ENCODE measurements at places on chromosomes 1 and 21.

DNA sequence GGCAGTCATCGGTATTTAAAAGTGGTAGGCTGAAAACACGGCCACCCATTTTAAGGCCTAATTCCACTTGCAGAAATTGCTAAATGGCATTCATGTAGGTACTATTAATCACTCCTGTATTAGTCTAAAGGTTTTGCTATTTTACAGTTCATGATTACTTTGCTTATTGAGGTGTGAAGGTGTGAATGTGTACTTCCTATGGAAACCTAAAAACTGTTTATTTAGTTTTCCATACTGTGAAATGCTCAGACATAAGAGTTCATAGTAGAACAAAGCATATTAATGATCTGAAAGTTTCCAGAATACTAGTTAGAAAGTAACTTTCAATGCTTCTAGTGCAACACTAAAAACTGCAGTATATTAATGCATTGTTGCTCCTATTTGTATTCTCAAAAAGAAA lies 69.8 kb downstream of the ITGB3BP start:
- DNase-seq: no peak

GRCh38 chr21:42734323-42734971 lies 81.0 kb downstream of the PDE9A start:
- DNase-seq: no peak

- no peak for DNase-seq
Measured at GRCh38 chr21:33561373-33561772, 18.5 kb downstream of the SON start.

DNA sequence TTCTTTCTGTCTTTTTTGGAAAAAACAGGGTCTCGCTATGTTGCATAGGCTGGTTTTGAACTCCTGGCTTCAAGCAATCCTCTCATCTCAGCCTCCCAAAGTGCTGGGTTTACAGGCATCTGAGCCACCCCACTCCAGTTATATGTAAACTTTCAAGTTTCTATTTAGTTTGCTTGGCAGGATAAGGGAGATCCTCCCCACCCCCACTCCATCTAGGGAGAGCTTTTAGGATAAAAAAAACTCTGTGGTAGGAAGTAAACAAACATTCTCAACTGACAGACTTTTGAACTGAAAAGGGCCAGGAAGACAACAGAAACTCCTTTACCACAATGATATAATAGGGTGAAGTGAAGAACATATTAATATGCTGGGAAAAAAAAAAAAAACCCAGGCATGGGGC lies 41.0 kb upstream of the ZNF326 start:
- DNase-seq: no peak

DNA sequence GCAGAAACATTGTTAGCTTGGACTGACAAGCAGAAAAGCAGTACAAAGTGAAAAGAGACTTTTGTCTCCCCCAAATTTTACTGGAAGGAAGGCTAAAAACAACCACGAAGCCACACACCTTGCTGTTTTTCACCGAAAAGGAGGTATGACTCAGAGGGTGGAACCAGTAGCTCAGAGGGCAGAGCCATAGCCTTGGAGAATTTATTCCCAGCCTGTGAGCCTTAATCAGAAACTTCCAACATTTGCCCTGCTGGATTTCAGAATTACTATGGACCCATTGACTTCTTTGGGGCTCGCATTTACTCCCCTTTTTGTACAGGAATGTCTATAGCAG lies 32.0 kb downstream of the RPS6KC1 start:
- no peak for DNase-seq

- no peak for DNase-seq
Measured at GRCh38 chr1:168281603-168282325, 1.1 kb downstream of the TBX19 start.

GRCh38 chr21:29080454-29080941 lies 7.0 kb upstream of the CCT8 start:
- peak; percentile 63 for DNase-seq

DNA sequence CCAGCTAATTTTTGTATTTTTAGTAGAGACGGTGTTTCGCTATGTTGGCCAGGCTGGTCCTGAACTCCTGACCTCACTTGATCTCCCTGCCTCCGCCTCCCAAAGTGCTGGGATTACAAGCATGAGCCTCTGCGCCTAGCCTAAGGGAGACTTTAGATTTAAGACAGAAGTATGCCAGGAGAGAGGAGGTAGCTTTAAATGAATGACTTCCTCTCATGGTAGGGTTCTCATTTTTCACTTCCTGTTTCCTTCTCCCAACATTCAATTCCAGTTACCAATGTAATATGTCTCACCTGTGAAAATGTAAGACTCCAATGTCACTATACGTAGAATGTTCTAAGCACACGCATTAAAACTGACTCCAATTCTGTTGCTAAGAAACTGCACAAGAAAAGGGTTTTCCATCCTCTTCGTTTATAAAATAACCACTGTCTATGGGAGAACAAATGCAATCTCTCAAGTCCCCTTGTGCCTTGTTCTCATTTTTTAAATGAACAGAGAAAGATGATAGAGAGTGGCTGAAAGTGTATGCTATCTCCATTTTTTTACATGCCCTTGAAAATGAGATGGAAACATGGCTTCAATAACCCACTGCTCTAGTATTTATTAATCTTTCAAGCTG lies 140.0 kb downstream of the SLC45A1 start:
- DNase-seq: peak; percentile 17

DNA sequence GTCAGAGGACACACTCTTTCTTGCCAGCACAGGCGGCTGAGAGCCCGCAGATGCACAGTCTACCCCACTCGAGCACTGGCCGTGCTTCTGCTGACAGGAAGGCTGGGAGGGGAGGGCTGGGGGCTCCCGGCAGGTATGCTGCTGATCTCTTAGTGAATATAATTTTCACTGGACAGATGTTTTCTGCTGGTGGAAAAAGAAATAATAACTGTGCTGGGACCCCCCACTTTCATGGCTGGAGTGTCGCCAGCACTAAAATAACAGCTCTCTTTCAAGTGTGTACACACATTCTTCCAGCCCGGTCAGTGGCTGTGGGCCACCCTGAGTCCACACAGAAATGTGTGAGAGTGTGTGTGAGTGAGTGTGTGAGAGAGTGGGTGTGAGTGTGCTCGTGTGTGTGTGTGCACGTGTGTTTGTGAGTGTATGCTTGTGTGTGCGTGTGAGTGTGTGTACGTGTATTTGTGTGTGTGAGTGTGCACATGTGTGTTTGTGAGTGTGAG lies 167.7 kb upstream of the USP24 start:
- DNase-seq: no peak

GRCh38 chr1:161988413-161988812 lies 35.3 kb downstream of the OLFML2B start:
- DNase-seq: peak; percentile 61

GRCh38 chr1:234871710-234872271 lies 256.8 kb downstream of the TOMM20 start:
- no peak for DNase-seq

DNA sequence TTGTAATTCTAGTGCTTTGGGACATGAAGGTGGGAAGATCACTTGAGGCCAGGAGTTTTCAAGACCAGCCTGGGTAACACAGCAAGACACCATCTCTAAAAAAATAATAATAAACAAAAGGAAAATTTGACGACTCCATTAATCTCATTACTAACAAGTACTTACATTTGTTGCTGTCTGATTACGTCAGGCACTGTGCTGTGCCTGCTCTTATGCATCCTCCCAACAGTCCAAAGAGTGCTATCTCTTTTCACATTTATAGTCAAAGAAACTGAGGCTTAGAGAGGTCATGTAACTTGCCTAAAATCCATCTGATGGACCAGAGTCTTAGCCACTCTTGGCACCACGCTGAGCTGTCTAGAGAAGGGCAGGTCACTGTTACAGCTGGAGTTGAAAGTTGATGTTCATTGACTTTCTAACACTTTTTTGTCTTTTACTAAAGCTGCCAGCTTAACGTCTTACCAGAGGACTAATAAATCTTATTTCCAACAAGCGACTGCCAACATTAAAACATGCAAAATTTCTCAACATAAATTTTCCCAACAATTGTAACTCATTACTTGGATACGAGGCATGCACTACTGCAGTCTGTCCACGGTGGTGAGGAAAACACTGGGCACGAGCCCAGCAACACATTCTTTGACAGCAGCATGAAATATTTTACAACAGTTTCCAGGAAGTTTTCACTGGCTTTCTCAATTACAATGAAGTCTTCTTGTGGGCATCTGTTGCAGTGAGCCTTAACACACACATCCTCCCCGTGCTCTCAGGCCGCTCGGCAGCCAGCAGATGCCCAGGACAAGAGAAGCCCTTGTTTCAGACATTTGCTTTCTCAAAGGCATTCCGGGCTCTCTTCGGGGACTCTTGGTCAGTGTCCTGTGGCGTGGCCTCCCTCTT lies 262.9 kb upstream of the PROX1 start:
- DNase-seq: no peak

GRCh38 chr1:88697503-88697902 lies 13.4 kb downstream of the PKN2 start:
- no peak for DNase-seq

DNA sequence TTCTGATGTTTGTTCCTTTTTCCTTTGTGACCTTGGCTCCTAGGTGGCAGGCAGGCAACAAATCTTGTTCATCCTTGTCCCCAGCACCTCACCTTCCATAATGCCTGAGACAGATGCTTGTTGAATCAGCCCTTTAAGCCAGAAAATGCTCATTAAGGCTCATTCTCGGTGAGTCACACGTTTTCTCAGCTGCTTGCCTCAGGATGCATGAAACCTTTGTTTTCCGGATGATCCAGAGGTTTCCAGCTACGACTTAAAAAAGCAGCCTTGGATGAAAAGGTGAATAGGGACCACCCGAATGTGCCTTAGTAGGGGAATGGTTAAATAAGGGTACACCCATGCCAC lies 4.6 kb upstream of the ATP13A2 start:
- DNase-seq: no peak

DNA sequence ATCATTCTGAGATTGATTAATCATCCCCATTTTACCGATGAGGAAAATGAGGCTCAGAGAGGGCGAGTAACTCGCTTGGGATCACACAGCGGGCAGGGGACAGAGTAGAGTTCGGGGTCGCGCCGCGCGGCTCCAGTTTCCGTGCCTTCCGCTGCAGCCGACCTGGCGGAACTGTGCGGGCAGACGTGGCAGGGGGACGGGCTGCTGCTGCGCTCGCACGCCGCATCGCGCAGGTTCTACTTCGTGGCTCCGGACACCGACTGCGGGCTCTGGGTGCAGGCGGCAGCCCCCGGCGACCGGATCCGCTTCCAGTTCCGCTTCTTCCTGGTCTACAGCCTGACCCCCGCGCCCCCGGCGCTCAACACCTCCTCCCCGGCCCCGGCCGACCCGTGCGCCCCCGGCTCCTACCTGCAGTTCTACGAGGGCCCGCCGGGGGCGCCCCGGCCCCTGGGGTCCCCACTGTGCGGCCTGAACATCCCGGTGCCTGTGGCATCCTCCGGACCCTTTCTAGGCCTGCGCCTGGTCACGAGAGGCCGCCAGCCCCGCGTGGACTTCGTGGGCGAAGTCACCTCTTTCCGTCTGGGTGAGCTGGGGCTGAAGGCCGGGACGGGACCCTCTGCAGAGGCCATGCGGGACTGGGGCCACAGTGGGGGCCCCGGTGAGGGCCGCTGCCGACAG lies 2.3 kb downstream of the LDLRAD2 start:
- DNase-seq: peak; percentile 32

DNA sequence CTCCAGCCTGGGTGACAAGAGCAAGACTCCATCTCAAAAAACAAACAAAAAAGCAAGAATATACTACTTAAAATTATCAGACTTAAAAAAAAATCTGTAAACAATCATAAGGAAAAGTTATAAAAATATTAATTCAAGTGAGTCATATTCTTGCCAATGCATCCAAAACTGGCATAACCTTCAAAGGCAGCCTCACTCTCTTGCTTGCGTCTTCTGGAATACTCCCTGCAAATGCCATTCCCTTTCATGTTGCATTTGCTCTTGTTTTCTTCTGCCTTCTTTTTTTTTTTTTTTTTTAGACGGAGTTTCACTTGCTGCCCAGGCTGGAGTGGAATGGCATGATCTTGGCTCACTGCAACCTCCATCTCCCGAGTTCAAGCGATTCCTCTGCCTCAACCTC lies 32.2 kb upstream of the ZBTB8A start:
- DNase-seq: no peak

GRCh38 chr1:188386161-188386560 lies 1557.4 kb downstream of the PLA2G4A start:
- no peak for DNase-seq

DNA sequence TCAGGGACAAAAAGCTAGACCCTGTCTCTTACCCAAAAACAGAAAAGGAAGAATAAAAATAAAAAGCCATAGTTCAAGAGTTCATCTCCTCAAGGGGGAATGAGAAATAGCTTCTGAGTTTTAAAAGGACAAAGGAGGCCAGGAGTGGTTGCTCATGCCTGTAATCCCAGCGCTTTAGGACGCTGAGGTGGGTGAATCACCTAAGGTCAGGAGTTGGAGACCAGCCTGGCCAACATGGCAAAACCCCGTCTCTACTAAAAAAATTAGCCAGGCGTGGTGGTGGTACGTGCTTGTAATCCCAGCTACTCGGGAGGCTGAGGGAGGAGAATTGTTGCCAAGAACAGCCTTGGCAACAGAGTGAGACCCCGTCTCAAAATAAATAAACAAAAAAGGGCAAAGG lies 38.6 kb upstream of the CPLANE2 start:
- DNase-seq: no peak

- peak; percentile 76 for DNase-seq
Measured at GRCh38 chr1:193558491-193559028, 372.1 kb upstream of the B3GALT2 start.

DNA sequence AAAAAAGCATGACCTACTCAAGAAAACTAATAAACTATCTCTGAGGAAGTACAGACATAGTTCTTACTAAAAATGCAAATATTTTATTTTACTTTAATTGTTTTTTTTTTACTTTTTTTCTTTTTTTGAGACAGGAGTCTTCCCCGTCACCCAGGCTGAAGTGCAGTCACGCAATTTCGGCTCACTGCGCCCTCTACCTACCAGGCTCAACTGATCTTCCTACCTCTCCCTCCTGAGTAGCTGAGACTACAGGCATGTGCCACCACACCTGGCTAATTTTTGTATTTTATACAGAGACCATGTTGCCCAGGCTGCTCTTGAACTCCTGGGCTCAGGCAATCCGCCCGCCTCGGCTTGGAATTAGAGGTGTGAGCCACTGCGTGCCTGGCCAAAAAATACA lies 1263.1 kb downstream of the KCNT2 start:
- no peak for DNase-seq

DNA sequence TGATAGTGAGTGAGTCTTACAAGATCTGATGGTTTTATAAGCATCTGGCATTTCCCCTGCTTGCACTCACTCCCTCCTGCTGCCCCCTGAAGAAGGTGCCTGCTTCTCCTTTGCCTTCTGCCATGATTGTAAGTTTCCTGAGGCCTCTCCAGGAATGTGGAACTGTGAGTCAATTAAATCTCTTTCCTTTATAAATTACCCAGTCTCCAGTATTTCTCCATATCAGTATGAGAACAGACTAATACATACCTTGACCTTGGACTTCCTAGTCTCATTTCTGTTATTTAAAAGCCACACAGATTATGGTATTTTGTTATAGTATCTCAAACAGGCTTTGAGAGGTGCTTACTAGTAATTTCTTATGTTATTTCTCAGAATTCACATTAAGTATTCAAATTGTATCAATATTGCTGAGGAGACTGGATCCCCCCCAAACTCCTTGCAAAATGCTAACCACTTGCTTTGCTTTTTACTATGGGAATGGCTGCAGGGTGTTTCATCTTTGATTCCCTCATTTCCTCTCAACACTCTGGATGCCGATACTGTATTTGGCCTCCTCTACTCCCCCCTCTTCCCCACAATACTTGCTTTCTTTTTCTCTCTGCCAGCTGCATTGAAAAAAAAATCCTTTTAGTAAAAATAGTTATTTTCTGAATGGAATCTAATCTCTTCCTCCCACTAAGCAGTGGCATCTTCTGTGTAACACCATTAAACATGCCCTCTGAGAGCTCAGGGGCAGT lies 96.9 kb upstream of the WLS start:
- no peak for DNase-seq

Data from suppressor macrophage (primary cell).